ENCODE measurements at places on chromosomes 3 and 15.
A peak's percentile ranks its signal among the peaks of the same experiment; 100 is the strongest.

- no peak for DNase-seq
These were observed 185.8 kb upstream of the UBE3A start for GRCh38 chr15:25624504-25625177.

DNA sequence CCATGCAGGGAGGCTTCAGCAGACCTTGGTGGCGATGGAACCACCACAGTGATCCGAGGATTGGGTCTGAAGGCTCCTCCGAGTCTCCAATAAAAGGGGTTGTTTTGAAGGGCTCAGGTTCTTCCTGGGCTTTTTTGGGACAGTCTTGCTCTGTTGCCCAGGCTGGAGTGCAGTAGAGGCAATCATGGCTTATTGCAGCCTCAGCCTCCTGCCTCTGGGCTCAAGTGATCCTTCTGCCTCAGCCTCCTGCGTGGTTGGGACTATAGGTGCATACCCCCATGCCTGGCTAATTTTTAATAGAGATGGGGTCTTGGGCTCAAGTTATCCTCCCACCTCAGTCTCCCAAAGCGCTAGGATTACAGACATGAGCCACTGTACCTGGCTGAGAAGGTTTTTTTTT lies 84.8 kb downstream of the IGF1R start:
- DNase-seq: no peak

GRCh38 chr3:42013691-42014457 lies 52.0 kb upstream of the ULK4 start:
- DNase-seq: peak; percentile 48

- no peak for DNase-seq
These were observed 21.8 kb upstream of the ATP1B3 start for GRCh38 chr3:141854599-141854998.

DNA sequence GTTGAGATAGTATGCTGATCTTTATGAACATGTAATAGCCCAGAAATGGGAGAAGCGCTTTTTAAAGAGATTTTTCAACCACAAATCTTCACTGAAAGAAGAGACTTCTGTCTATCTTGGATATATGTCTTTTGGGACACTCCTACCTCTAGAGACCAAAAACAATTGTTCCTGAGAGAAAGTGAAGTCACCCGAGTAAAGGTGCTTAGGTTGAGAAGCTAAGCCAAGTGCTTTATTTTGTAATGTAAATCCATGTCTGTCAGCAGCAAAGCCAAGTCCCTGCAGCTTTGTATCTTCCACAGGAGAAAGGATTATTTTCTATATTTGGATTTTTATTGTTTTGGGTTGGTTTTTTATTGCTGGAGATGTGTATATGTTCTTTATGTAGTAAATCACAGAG lies 32.1 kb upstream of the B3GALNT1 start:
- DNase-seq: no peak

GRCh38 chr3:194577986-194578905 lies 55.0 kb downstream of the TMEM44 start:
- peak; percentile 67 for DNase-seq

GRCh38 chr15:33963831-33964664 lies 4.2 kb upstream of the CHRM5 start:
- DNase-seq: no peak

GRCh38 chr3:15216501-15216900 lies 10.5 kb downstream of the CAPN7 start:
- DNase-seq: no peak

GRCh38 chr3:36989568-36989967 lies 3.4 kb downstream of the EPM2AIP1 start:
- no peak for DNase-seq

DNA sequence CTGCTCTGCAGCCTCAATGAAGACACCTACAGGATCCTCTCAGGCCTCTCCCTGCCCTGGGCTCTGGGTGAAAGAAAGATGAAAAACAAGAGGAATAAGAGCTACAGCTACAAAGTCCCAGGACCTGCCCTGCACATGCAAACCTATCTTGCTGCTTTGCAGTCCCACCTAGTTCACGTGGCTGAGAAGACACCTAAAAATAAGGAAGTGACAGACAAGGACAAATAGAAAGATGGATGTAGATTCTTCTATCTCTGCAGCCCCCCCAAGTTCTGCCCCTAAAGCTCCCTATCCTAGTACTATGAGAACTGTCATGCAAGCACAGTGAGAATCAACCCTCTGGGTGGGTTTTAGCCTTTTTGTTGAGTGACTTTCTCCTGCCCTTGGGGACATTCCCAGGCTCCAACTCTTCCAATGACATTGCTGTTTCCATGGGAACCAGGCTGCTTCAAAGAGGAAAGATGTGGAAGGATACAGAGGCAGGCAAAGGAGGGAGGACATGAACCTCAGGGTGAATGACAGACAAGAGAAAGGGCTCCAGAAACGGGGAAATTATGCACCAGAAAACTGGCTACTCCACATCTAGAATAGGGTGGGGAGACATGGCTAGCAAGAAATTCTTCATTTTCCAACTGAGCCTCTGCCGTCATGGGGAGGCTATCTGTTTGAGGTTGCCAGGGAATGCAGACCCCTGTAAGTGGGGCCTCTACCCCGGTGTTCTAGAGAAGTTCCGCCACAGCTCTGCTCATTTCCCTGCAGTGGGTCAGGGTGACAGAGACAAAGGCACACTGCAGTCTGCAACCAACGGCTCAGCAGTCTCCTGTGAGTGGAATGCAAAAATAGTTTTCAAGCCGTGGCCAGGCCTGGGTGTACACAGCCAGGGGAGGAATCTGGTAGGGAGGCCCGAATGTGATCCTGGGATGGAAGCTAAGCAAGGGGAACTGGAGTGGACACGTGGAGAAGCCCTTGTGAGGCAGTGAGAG lies 5.2 kb downstream of the CSPG5 start:
- DNase-seq: no peak
